ENCODE measurements at places on chromosomes 1 and 21.

GRCh38 chr1:22309572-22309971, 142.1 kb upstream of the ZBTB40 start:
- DNase-seq: no peak

- no peak for DNase-seq
Observed at GRCh38 chr1:20380616-20381035, 90.0 kb downstream of the VWA5B1 start.

DNA sequence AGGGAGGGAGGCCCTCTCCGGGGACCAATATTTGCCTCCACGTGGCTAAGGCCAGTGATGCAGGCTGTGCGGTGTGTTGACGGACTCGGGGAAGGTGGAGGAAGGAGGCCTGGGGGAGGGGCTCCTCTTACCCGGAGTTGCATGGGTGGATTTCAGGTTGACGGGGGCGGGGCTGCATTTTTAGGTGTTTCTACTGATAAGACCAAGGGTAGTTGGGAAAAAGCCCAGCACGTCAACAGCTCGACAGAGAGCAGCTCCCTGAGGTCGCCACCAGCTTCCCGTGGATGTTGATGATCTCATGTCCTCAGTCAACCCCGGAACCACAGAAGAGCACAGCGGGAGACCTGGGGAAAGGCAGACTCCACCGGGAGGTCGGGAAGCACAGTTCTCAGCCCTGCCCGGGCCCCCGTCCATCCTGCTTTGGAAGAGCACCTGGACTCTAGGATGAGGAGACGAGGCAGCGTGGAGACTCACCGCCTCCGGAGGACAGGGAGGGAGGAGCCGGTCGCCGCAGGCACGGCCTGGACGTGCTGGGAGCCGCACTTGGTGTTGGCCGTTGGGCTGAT, 32.9 kb upstream of the COL6A1 start:
- DNase-seq: no peak

GRCh38 chr21:17901458-17902079, 82.4 kb upstream of the C21orf91 start:
- no peak for DNase-seq

DNA sequence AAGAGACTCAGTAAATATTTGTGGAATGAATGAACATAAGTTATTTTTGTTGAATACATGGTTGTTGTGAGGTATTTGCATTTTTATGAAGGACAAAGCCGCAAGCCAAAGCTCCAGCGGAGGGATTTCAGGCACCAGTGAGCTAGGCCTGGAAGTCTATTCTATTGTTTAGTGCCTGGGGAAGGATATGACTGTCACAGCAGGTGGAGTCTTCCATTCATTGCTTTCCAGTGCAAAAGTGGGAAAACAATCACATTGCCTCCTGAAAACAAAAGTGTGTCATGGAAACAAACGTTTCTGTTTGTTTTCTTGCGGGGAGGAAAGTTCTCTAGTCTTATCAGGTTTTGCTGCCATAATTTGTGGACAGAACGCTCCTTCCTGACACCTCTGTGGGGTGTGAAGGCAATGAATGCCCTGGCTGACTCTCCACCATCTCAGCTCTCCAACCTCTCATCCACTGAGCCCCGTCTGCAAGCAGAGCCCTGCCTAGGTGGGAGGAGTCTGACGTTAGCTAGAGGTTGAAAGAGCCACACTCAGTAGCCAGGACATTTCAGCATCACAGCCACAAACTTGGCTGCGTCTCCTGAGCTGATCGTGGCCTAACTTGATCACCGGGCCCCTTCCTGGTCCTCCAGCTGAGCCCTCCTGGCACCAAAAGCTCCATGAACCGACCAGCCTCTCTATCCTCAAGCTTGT, 739.1 kb downstream of the MATN1 start:
- DNase-seq: no peak

All from left kidney (tissue), 8 donors.